NCI-H2171 treated with DMSO at 0.1 percent for 48 hours (cell line): ENCODE measurements at places on chromosomes 11 and 22.

DNA sequence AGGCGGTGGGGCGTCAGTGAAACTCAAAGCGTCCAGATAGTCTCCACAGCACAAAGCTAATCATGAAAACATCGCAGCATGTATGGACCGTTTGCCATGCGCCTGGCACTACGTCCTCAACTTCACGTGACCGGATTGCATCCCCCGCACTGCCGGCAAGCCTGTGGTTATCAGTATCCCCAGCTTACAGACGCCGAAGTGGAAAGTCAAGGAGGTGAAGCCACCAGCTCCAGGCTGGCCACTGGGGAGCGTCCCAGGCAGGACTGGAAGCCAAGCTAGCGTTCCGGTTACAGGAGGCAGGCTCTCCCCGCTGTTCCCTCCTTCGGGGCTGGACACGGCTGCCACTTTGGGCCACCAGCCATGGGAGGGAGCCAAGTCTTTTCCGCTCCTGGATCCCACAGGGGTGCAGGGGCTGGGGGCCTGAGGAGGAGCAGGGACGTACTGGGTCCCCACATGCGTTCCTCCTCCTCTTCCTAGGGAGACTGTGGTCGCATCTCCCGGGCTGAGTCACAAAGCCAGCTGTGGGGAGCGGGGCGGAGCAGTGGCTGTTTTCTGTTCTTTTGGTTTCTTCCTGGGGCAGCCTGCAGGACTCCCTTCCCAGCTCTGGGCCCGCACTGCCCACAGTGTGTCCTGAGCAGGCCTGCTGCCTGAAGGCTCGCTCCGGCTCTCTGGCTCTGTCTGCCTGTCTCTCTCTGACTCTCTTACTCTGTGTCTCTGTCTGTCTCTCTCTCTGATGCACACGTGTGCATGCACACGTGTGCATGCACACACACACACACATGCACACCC, 4.3 kb upstream of the OSBPL5 start:
- no peak for DNase-seq

GRCh38 chr11:12560861-12561260, 113.4 kb upstream of the TEAD1 start:
- DNase-seq = no peak

DNA sequence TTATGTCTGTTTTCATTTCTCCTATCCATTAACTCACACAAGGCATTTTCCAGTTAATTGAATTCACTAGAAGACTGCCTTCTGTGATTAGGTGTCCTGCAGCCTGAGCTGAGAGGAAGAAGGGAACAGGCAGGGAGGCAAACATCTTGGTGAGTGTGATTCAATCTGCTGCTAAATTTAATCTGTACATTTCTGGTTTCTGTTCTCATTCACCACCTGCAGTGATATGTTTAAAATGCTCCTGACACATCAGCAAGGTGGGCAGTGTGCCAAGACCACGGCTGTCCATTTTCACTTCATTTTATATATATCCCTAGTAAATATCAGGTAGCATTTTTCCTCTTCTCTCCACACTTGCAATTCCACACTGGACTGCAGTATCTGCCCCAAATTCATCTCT, 416.5 kb downstream of the TMEM135 start:
- peak; percentile 62 for DNase-seq

GRCh38 chr11:128405714-128406662, 181.4 kb downstream of the ETS1 start:
- no peak for DNase-seq

DNA sequence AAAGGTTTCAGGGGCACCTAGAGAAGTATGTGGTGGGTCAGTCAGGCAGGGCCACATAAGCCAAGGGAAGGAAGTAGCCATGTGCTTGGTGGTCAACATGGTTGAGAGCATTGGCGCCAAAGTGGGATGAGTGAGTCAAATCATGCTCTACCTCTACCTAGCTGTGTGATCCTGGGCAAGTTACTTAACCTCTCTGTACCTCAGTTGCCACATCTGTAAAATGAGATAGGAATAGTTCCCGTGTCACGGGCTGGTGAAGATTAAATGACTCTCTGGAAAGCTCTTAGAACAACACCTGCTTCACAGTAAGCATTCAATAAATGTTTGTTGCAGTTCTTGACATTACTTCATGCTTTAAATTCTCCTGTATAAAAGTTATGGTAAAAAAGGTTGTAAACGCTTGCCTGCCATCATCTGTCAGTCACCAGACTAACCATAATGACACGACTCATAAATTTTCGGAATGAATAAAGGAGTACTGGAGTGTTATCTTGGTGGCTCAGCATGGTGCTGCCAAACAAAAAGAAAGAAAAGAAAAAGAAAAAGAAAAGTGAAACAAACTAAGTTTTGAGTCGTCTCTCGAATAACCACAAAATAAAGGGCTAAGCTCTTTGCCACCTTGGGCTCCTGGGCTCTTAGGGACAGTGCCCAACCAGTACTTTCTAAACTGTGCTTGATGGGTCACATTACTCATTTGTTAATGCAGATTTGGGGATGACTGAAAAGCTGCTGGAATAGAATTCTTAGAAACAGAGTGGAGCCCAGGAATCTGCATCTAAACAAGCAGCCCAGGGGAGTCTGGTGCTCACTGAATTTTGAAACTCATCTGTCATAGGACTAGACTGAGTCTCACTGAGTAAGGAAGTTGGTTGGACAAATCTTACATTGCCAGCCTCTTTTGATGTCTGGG, 107.6 kb downstream of the LDLRAD3 start:
- no peak for DNase-seq
